ENCODE measurements at places on chromosomes 13 and 19.

- DNase-seq = no peak
Observed at GRCh38 chr13:84208246-84208910, 326.1 kb upstream of the SLITRK1 start.

GRCh38 chr13:113906571-113906970, 42.7 kb upstream of the GAS6 start:
- no peak for DNase-seq

GRCh38 chr13:60583911-60584753, 187.1 kb downstream of the TDRD3 start:
- no peak for DNase-seq

DNA sequence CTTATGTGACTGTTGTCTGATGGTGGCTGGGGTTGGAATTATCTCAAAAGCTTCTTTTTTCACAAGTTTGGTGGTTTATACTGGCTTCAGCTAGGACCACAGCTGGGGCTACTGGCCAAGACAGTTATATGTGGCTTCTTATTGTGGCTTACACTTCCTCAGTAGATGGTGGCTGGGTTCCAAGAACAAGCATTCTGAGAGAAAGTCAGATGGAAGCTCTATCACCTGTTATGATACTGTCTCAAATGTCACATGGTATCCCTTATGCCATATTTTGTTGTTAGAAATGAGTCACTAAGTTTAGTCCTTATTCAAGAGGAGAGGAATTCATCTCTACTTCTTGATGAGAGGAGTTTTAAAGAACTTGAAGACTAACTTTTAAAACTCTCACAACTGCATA, 41.6 kb downstream of the NDFIP2 start:
- no peak for DNase-seq

GRCh38 chr19:55626350-55626749, 2.0 kb upstream of the ZNF784 start:
- no peak for DNase-seq

- DNase-seq = no peak
Observed at GRCh38 chr13:87999788-88000187, 328.6 kb downstream of the SLITRK5 start.

GRCh38 chr13:101785858-101786257, 333.4 kb downstream of the ITGBL1 start:
- no peak for DNase-seq

DNA sequence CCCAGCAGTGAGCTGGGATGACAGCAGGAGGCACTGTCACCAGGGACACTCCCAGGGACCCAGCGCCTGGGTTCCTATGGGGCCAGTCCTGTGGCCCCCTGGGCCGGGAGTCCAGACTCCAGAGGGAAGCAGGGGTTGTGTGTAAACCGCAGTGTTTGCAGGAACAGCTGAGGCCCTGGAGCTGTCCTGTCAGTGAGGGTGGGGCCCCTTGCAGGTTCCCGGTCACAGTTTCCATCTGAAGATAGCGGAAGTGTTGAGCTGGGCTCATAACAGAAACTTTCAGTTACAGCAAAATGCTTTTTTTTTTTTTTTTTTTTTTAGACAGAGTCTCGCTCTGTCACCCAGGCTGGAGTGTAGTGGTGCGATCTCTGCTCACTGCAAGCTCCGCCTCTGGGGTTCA, 17.7 kb upstream of the CSNK1G2 start:
- DNase-seq = no peak

GRCh38 chr13:95418946-95419345, 117.7 kb upstream of the ABCC4 start:
- DNase-seq = no peak

- DNase-seq = peak; percentile 87
Observed at GRCh38 chr19:55454787-55455243, 6.6 kb downstream of the ISOC2 start.

DNA sequence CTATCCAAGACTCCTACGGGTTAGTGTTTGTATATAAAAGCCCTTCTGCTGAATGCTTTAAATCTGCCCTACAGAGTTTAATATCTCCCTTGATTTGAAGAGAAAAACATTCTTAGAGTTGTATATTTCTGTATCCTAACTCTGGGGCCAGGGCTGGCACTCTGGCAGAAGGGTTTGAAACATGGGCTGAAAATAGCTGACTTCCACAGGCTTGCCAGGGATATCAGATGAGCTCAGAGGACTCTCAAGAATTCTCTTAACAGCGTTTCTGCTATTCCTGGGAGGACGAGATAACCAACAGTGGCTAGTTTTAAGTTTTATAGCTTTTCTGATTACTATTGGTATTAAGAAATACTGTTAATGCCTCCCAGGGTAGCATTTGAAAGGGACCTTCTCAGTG, 127.5 kb downstream of the LIG4 start:
- no peak for DNase-seq

- no peak for DNase-seq
Observed at GRCh38 chr13:83829810-83830209, 52.5 kb downstream of the SLITRK1 start.

GRCh38 chr19:41428481-41428859, 1.3 kb upstream of the B3GNT8 start:
- DNase-seq = no peak

DNA sequence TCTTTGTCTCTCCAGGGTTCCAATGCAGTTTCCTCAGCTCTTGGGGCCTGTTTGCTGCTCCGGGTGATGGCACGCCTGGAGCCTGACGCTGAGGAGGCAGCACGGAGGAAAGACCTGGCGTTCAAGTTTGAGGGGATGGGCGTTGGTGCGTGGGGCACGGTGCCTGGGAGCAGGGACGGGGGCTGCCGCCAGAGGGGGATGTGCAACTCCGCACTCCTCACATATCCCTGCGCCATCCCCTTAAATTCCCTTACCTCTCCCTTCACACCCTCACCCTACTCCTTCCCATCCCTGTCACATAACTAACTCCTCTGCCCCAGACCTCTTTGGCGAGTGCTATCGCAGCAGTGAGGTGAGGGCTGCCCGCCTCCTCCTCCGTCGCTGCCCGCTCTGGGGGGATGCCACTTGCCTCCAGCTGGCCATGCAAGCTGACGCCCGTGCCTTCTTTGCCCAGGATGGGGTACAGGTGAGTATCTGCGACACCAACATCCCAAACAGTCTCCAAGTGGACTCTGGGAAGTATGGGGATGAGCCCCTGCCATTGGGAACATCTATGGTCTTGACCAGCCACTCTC, 31.1 kb downstream of the TRPM4 start:
- no peak for DNase-seq

DNA sequence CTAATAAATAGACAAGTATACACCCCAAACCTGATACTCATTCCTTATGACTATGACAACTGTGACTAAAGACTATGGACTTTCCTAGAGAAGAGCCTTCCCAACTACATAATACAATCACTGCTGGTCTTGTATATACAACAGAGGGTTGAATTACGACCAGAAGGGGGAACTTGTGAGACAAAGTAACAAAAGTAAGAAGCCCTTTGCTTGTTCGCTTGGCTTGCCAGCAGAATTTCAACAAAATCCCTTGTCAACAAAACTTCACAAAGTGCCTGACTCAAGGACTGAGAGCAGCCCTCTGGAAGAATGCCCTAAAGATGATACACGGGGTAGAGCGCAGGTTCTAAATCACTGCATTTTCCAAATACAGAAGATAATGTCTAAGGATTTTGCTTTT, 99.4 kb downstream of the WASF3 start:
- DNase-seq = no peak

- no peak for DNase-seq
Observed at GRCh38 chr13:43961909-43962308, 82.2 kb downstream of the LACC1 start.

DNA sequence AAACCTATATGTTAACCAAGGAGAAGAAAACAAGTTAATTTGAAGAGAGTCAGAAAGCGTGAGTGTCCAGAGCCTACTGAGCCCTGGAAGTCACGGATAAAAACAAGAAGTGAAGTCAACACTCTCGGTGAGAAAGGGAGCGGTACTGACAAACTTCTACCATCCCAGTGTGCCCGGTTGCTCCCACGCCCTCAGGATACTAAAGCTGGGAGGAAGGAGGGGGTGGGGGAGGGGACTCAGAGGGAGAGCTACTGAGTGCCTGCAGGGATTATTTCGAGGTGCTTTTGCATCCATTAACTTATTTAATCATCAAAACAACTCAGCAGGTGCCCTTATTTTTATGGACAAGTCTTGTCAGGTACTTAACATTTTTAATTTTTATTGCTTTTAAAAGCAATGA, 166.2 kb downstream of the ZIC5 start:
- no peak for DNase-seq

DNA sequence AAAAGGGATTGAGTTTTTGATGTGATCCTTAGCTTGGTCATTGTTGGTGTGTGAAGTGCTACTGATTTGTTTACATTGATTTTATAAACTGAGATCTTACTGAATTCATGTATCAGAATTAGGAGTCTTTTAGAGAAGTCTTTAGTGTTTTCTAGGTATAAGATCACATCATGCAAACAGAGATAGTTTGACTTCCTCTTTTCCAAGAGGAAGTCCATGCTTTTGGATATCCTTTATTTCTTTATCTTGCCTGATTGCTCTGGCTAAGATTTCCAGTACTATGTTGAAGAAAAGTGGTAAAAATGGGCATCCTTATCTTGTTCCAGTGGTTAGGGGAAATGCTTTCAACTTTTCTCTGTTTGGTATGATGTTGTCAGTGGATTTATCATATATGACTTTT, 561.2 kb upstream of the SLITRK1 start:
- DNase-seq = no peak

- no peak for DNase-seq
Observed at GRCh38 chr13:65999411-65999810, 1230.7 kb downstream of the PCDH9 start.

DNA sequence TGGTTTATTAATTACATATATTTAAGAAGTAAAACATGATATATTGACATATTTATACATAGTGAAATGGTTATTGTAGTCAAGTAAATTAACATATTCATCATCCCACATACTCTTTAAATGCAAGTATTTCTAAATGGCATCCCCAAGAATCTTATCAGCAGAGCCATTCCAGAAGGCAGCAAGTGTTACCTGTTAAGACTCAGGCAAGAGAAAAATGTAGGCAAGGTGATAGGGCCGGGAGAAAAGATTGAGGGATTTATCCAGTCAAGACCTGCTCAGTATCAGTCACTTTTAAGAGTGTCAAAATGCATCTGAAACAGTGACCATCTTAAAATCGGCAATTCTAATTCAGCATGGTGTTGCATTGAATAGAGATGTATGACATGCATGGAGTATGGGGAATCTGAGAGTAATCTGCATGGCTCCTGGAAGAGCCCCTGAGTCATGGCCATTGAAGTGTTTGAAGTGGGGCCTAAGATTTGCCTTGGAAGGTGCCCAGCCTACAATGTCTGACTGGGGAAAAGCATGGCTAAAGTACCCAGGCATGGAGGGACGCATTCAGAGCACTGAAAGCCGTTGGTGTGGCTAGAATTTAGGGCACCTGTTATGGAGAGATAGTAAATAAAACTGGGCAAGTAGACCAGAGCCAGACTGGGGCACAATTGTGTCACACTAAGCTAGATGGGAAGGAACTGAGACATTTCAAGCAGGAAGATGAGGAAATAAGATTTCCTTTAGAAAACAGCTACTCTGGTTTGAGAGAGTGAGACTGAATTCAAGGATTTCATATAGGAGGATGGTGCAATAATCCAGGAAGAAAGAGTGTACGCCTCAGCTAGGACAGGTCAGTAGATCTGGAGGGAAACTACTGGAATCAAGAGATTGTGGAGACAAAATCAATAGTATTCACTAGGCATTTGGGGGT, 25.0 kb upstream of the C1QTNF9B start:
- no peak for DNase-seq

GRCh38 chr19:20167020-20167644, at the start of gene ZNF486:
TSS of gene ZNF486 (plus strand) at chr19:20167214. CDS start at chr19:20167331, 117 bp downstream.
- DNase-seq = no peak

DNA sequence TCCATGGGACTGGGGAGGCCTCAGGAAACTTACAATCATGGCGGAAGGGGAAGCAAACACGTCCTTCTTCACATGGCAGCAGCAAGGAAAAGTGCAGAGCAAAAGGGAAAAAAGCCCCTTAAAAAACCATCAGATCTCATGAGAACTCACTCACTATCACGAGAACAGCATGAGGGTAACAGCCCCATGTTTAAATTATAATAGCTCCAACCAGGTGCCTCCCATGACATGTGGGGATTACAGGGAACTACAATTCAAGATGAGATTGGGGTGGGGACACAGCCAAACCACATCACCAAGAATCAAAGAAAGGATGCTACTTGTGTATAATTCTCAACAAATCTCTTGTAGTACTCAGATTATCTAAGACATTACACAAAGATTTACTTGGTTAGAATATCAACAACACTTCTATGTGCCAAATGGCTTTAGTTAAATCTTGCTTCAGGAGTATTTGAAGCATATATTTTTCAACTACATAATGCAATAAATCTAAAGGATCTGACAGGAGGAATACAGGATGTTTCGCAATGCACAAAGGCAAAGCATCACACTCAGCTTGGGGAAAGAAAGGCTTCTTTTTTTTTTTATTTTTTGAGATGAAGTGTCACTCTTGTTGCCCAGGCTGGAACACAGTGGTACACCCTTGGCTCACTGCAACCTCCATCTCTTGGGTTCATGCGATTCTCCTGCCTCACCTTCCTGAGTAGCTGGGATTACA, 180.0 kb downstream of the LHFPL6 start:
- no peak for DNase-seq

DNA sequence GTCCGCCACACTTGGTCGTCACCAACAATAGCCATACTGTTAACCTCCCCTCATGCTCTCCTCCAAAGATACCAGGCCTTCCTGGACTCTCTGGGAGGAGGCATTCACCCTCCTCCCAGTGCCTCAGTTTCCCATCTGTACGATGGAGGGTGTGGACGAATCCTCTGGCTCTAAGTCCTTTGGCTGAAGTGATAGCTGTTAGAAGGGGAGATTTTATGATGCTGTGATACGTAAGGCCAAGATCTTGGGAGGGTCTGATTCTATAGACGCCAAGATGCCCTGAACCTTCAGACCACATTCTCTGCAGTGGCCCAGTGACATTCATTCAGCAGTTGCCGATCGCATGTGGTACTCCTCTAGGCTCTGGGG, 14.8 kb upstream of the NOP53 start:
- no peak for DNase-seq

GRCh38 chr19:54415901-54416673, 823 bp downstream of the TTYH1 start:
- DNase-seq = no peak

GRCh38 chr13:43444081-43444480, 342.7 kb downstream of the ENOX1 start:
- DNase-seq = no peak

GRCh38 chr19:55257461-55258420, 1.1 kb downstream of the PPP6R1 start:
- no peak for DNase-seq

DNA sequence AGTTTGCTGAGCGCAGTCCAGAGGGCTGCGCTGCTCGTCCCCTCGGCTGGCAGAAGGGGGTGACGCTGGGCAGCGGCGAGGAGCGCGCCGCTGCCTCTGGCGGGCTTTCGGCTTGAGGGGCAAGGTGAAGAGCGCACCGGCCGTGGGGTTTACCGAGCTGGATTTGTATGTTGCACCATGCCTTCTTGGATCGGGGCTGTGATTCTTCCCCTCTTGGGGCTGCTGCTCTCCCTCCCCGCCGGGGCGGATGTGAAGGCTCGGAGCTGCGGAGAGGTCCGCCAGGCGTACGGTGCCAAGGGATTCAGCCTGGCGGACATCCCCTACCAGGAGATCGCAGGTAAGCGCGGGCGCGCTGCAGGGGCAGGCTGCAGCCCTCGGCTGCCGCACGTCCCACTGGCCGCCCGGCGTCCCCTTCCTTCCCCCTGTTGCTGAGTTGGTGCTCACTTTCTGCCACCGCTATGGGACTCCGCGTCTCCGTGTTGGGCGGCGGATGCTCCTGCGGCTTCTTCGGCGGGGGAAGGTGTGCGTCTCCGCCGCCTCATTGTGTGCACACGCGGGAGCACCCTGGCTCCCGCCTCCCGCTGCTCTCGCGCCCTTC, 772 bp downstream of the GPC6 start:
- no peak for DNase-seq

- DNase-seq = no peak
Observed at GRCh38 chr13:25244123-25244522, 43.2 kb downstream of the MTMR6 start.

Measured in HuH-7 (cell line).